Activated gamma-delta T cell treated with anti-CD3 and anti-CD28 coated beads, Interleukin-2, amount 50 U/mL, for 16 hours (primary cell): ENCODE measurements at places on chromosomes 2 and 18.
A peak's percentile ranks its signal among the peaks of the same experiment; 100 is the strongest.

GRCh38 chr2:145258903-145259579, 739.1 kb upstream of the ZEB2 start:
- peak; percentile 2 for DNase-seq

DNA sequence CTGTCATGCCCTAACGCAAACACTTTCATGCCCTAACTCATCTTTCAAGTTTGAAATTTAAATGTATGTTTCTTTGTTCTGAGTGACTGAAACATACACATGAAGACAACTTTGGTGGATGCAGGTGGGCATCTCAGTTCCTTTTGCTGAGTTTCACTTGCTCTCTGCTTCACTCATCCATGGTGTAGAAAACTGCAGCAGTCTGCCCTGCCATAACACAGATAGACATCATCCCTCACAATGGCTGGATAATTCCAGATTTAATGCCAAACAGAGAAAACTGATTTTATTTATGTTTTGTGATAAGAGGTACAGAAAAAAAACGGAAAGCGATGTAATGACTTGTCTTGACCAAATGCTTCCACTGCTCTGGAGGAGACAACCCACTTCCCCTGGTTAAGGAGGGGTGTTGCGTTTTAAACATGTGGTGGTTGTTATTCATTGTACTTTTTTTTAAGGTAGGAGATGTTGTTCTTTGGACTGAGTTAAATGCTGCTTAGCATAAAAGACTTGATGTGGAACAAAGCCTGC, 70.4 kb downstream of the RHBDD1 start:
- no peak for DNase-seq

DNA sequence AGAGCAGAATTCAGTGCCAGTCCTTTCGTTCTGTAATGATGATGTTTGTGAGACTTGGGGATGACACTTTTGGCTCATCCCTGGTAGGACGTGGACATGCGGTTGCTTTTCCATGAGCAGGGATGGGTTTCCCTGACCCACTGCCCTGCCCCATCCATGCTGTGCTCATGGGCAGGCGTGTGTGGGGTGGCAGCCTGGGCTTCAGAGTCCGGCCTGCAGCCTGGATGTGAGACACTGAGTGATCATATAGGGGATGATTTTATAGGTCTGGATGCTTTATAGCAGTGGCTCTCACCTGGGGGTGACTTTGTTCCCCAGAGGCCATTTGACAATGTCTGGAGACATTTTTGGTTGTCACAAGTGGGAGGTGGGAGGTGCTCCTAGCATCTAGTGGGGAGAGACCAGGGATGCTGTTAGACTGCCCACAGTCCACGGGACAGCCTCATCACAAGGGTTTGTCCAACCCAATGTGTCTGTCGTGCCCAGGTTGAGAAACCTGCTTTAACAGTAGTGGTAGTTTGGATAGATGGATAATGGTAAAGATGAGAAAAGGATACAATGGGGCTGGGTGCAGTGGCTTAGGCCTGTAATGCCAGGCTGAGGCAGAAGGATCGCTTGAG, 38.9 kb downstream of the LDLRAD4 start:
- DNase-seq, result no peak

DNA sequence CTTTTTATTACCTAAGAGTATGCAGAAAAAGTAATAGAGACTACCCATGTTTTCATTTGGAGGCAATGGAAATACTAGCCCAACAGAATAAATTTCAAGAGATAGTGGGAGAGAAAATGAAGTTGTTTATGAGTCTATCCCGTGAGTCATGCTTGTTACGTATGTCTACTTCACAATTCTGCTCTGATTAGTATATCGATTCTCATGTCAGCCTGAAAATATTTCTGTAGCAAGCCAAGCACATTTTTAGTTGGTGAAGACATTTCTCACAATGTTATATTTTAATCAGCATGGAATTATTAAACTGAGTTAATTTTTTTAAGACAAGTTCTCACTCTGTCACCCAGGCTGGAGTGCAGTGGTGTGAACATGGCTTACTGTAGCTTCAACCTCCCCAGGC, 346.1 kb downstream of the RPRM start:
- DNase-seq, result no peak

- no peak for DNase-seq
Measured at GRCh38 chr2:102910724-102911123, 148.9 kb downstream of the TMEM182 start.

GRCh38 chr2:10834068-10834655, 21.6 kb upstream of the PDIA6 start:
- no peak for DNase-seq
